ENCODE measurements at places on chromosomes 5 and 9. TPM values are rescaled to one million over a fixed set of nuclear protein-coding genes. Genes with fewer than 3 reads are reported as not detected.

The PRUNE2 gene
- total RNA-seq: 17.7 TPM

The PLCXD3 gene
- total RNA-seq: 2.4 TPM

The NUTM2F gene
- total RNA-seq: not detected

The NMUR2 gene
- 0.81 TPM for total RNA-seq

GRCh38 chr5:112800891-112801290 is 60.2 kb upstream of the SRP19 start:
- no peaks in the 10 kb centered on the region for H3K36me3 ChIP-seq
- DNase-seq: no peak
- no peak overlapping the region for H3K4me3 ChIP-seq
- no peaks in the 10 kb centered on the region for H3K27me3 ChIP-seq
- no peaks in the 10 kb centered on the region for H3K4me1 ChIP-seq

GRCh38 chr9:116661037-116661954 is 25.8 kb upstream of the TRIM32 start:
- no peak overlapping the region for H3K27ac ChIP-seq
- H3K27me3 ChIP-seq: no peaks in the 10 kb centered on the region
- H3K36me3 ChIP-seq: no peaks in the 10 kb centered on the region
- H3K4me3 ChIP-seq: no peak overlapping the region
- H3K4me1 ChIP-seq: peaks cover 6% of the 10 kb centered on the region
- DNase-seq: no peak

DNA sequence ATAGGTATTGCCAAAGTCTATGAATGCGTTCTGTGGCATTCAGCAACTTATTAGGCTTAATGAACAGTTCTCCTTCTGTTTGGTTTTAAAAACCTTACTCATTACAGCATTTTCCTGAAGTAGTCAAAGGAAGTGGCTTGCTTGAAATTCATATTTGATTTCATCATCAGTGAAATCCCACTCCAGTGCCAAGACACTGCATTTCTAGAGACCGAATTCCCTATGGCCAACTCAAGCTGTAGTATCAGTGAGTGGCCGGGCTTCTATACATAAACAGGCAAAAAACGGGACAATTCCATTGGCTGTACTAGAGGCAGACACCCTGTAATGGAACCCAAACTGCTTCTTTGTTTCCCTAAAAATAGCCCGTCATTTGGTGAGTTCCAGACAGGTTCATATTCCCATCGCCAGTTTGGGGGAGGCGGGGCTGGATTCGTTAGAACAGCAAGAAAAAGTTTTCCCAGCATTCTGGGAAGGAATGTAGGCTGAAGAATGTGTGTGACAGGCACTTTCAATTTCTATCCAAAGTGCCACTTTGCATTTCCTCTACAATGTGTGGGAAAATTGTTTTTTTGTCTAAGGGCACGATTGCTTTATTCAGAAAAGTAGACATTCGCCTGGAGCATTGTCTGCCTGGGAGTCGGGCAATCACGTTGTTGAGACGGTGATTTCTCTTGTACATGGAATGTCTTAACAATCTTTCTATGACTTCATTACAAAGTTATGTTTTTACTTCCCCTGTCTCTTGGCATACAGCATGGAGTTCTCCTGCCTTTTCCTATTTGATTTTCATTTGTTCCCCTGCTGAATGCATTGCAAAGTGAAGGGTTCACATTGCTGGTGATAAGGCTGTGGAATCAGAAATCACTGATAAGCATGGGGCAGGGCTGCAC is 141.8 kb upstream of the MAST4 start:
- peak overlapping the region; percentile 30 for H3K27ac ChIP-seq
- H3K4me3 ChIP-seq: no peak overlapping the region
- no peaks in the 10 kb centered on the region for H3K4me1 ChIP-seq
- H3K36me3 ChIP-seq: no peaks in the 10 kb centered on the region
- no peak for DNase-seq

DNA sequence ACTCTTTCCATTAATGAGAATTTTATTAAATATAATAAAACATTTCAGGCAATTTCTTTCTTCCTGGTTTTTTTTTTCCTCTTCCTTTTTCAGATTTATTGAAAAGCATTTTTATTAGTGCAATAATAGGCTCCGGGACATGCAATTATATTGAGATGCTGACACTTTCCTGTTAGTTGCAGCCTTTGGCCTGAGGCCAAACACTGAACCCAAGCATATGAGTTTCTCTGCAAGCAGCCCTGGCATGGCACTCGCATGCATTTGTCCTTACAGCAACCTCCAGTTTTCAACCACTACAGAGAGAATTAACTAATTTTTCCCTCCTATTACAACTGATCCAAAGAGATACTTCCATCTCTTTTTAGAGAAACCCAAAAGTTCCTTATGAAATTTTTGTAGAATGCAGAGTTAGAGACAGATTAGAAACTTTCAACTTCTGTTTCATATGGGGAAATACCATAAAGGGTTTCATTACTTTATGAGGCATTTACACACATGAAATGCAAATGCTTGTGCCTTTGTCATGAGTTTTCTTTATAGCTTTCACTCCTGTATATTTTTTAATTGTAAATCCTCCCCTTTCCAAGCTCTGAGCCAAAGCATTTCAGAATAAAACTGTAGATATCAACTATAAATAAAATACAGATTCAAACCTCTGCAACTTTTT is 183.0 kb downstream of the CETN3 start:
- no peak overlapping the region for H3K27ac ChIP-seq
- no peaks in the 10 kb centered on the region for H3K4me1 ChIP-seq
- DNase-seq: no peak
- H3K27me3 ChIP-seq: no peaks in the 10 kb centered on the region
- H3K4me3 ChIP-seq: no peak overlapping the region
- no peaks in the 10 kb centered on the region for H3K36me3 ChIP-seq

- no peaks in the 10 kb centered on the region for H3K27me3 ChIP-seq
- peaks cover 6% of the 10 kb centered on the region for H3K36me3 ChIP-seq
- no peak overlapping the region for H3K4me3 ChIP-seq
- peaks cover 16% of the 10 kb centered on the region for H3K4me1 ChIP-seq
Measured at GRCh38 chr9:35741740-35742139, 7.3 kb downstream of the GBA2 start.

GRCh38 chr5:176848651-176849050 is 38.3 kb downstream of the UNC5A start:
- no peaks in the 10 kb centered on the region for H3K4me1 ChIP-seq
- no peaks in the 10 kb centered on the region for H3K36me3 ChIP-seq
- DNase-seq: no peak
- H3K27ac ChIP-seq: no peak overlapping the region
- H3K27me3 ChIP-seq: peaks cover 90% of the 10 kb centered on the region
- no peak overlapping the region for H3K4me3 ChIP-seq

GRCh38 chr5:144369006-144369405 is 198.3 kb downstream of the KCTD16 start:
- H3K36me3 ChIP-seq: no peaks in the 10 kb centered on the region
- no peaks in the 10 kb centered on the region for H3K4me1 ChIP-seq
- H3K27ac ChIP-seq: no peak overlapping the region
- no peak for DNase-seq

GRCh38 chr9:94746541-94747370 is 20.3 kb downstream of the AOPEP start:
- H3K36me3 ChIP-seq: peaks cover 6% of the 10 kb centered on the region
- H3K4me3 ChIP-seq: no peak overlapping the region
- DNase-seq: no peak
- peaks cover 10% of the 10 kb centered on the region for H3K4me1 ChIP-seq

- no peak for DNase-seq
- peaks cover 31% of the 10 kb centered on the region for H3K36me3 ChIP-seq
- H3K4me1 ChIP-seq: peaks cover 44% of the 10 kb centered on the region
- no peaks in the 10 kb centered on the region for H3K27me3 ChIP-seq
- H3K4me3 ChIP-seq: peak overlapping the region; percentile 77
Measured at GRCh38 chr5:1520791-1521453, 2.8 kb downstream of the LPCAT1 start.

GRCh38 chr9:69346596-69347390 is 21.8 kb downstream of the ENTREP1 start:
- H3K36me3 ChIP-seq: no peaks in the 10 kb centered on the region
- no peaks in the 10 kb centered on the region for H3K27me3 ChIP-seq
- no peak overlapping the region for H3K27ac ChIP-seq
- DNase-seq: no peak
- no peak overlapping the region for H3K4me3 ChIP-seq
- no peaks in the 10 kb centered on the region for H3K4me1 ChIP-seq

DNA sequence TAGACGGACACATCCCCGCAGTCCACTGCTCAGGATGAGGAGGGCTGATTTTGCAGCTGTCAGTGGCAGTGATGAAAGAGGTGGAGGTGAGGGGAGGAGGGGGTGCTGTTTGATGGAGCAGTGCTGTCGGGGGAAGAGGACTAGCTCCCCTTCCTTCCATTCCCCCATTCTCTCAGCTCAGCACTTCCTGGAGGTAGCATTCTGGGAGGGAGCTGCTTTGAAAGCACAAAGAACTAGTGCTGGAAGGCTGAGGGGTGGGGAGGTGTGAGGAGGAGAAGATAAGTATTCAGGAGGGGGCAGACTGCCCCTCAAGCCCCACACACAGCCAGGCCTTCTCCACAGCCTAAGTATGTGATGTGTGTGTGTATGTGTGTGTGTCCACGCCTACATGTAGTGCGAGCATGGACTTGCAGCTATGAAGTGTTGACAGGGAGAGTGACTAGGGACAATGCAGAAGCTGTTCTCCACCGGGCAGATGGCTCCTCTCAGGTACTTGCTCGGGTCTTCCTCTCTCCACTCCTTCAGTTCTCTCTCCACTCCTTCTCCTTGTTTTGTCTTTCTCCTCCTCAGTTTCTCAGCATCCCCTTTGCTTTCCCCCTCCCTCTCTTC is 65.5 kb upstream of the HSPA9 start:
- no peaks in the 10 kb centered on the region for H3K27me3 ChIP-seq
- no peak overlapping the region for H3K27ac ChIP-seq
- DNase-seq: no peak
- H3K4me1 ChIP-seq: no peaks in the 10 kb centered on the region
- H3K4me3 ChIP-seq: no peak overlapping the region

DNA sequence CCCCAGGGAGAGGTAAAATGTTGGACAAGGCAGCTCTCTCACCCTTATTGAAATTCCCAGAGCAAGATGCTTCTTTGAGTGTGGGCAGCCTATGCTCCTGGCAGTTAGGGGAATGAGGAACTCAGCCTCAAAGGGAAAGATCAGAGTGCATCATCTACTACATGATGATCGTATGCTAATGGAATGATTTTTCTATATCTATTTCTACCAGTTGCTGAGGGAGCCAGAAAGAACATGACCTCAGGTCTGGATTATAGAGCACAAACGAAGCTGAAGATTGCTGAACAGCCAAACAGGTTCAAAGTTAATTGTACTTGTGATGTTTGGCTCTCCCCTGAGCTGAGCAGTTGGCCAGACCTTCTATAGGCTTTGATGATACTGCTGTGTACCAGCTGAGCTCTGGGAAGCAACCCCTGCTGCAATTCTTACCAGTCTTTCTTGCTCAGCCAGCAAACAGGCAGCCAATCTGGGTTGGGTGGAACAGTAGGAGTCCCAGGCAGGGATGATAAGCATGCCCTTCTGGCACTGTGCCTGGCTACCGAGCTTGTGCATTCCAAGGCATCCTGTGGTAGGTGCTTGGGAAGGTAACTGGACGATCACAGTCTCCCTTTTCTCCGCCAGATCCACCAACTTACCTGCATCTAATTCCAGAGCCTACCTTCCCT is 10.3 kb upstream of the FBXL7 start:
- no peaks in the 10 kb centered on the region for H3K27me3 ChIP-seq
- no peak for DNase-seq
- no peak overlapping the region for H3K27ac ChIP-seq
- H3K4me1 ChIP-seq: no peaks in the 10 kb centered on the region

DNA sequence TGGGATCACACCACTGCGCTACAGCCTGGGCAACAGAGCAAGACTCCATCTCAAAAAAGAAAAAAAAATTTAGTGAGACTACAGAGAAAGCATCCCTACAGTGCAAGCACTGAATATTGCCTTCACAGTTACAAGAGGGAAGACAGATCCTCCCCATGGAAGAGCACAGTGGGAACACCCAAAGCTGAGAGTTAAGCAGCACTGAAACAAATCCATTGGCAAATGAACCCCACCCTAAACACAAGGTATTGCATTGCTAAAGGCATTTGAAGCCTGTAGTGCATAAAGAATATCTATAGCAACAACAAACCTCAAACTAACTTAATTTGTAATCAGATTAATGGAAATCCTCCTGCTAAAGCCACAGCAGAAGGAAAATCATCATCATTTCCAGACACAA is 27.1 kb downstream of the HTR1A start:
- H3K4me1 ChIP-seq: no peaks in the 10 kb centered on the region
- H3K27ac ChIP-seq: no peak overlapping the region
- no peak for DNase-seq
- no peaks in the 10 kb centered on the region for H3K27me3 ChIP-seq
- H3K36me3 ChIP-seq: no peaks in the 10 kb centered on the region
- H3K4me3 ChIP-seq: no peak overlapping the region
